ENCODE measurements at places on chromosomes 4 and X. TPM values are rescaled to one million over a fixed set of nuclear protein-coding genes. Genes with fewer than 3 reads are reported as not detected.
A peak's percentile ranks its signal among the peaks of the same experiment; 100 is the strongest.

DRP2 gene
- total RNA-seq: not detected

XAGE1A gene
- total RNA-seq: not detected

DNA sequence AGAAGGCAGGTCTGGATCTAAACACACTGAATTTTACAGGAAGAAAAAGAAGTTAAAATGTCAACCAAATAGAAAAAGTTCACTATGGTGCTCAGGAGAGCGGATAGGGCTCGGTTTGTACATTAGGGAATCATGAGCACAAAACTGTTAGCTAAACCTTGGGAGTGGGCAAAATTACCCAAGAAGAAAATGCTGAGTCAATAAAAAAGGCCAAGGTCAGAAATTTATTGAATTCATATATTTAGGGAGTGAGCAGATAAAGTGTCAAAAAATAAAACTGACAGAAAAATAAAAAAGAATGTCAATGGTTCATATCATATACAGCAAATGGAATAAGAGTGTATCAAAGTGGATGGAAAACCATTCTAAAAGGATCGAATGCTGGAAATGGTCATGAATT, 452.5 kb upstream of the SMIM31 start:
- no peak for DNase-seq

GRCh38 chrX:73977542-73978169, 326.3 kb upstream of the ZCCHC13 start:
- no peak for DNase-seq

GRCh38 chr4:13704035-13704434, 76.5 kb upstream of the BOD1L1 start:
- DNase-seq: no peak

GRCh38 chr4:23747281-23747735, 142.5 kb downstream of the PPARGC1A start:
- DNase-seq: no peak

DNA sequence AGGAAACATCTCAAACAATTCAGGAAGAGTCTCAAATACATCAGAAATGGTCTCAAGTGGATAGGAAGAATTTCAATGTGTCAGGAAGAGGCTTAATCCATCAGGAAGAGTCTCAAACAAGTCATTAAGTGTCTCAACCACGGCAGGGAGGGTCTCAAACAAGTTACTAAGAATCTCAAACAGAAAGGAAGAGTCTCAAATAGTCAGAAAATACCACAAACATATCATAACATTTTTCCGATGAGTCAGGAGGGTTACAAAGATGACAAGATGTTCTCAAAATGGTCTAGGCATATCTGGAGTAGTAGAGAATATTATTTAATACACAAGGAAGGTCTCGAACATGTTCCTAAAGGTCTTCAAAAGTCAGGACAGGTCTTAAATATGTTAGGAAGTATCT, 109.3 kb upstream of the USP9X start:
- no peak for DNase-seq

DNA sequence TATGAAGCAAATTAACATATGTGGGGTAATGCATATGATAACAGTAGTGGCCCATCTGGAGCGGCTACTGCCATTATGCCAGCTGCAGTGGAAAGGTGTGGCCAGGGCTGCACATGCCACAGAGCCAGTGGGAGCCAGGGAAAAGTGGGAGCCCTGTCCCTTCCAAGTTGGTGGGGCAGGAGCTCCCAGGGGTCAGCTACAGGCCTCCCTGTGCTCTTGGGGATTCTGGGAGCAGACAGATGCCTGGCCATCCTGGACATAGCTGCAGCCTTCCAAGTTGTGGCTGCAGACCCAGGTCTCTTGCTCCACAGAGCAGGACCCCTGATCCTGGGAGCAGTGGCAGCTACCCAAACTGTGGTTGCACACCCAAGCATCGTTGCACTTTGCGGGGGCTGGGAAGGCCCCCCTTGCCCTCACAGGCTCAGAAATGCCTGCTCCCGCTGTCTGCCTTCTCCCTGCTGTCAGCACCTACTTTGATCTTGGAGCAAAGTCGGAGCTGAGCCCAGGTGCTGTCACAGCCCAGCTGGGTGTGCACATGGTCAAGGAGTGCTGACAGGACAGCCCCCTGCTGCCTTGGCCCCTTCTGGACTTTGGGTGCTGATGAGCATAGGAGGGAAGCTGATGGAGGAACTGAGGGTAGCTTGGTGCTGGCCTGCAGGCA, 67.8 kb downstream of the NAA11 start:
- DNase-seq: no peak

DNA sequence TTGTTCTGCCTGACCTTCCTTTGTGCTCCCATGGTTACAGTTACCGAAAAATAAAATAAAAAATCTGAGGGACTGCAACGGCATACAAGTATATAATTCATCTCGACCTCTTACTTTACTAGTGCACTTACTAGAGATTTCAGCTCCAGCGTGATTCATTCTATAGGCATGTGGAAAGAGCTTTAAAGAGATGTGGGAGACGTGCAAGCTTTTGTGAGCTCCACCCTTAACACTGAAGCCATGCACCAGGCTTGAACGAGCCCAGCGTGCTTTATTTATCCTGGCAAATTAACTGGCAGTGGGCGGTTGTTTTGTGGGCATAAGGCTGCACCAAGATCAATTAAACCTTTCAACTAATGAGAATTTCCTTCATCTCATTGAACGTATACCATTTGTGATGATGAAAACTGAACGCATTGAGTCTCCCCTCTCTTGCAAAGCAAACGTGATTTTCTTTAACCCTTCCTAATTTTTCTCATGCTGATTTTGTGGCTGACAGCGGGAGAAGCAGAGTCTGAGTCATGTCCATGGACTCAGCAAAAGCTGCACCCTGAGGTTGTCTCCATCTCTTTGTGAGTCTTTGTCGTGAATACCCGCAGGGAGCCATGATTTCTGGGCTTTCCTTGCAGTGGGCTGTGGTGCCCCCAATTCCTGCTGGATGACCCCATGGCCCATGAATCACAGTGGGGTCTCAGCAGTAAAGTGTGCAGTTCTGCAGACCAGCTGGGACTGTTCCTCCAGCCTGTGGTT, 60.1 kb downstream of the MXRA5 start:
- peak; percentile 84 for DNase-seq

GRCh38 chr4:66693694-66694093, 851.6 kb downstream of the CENPC start:
- DNase-seq: no peak
